ENCODE measurements at places on chromosomes 2 and 18.

DNA sequence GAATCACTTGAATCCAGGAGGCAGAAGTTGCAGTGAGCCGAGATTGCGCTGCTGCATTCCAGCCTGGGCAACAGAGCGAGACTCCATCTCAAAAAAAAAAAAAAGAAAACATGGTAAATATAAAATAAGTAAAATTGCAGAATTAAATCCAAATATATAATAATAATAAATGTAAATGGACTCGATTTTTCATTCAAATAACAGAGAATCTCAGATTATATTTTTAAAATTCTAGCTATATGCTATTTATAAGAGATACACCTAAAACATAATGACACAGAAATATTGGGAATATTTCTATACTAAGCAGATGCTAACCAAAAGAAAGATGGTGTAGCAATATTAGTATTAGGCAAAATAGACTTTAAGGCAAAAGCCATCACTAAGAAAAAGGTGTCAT is 15.1 kb upstream of the NEURL3 start:
- no peak for DNase-seq

- DNase-seq = no peak
Measured at GRCh38 chr2:67841711-67842110, 221.1 kb downstream of the C1D start.

DNA sequence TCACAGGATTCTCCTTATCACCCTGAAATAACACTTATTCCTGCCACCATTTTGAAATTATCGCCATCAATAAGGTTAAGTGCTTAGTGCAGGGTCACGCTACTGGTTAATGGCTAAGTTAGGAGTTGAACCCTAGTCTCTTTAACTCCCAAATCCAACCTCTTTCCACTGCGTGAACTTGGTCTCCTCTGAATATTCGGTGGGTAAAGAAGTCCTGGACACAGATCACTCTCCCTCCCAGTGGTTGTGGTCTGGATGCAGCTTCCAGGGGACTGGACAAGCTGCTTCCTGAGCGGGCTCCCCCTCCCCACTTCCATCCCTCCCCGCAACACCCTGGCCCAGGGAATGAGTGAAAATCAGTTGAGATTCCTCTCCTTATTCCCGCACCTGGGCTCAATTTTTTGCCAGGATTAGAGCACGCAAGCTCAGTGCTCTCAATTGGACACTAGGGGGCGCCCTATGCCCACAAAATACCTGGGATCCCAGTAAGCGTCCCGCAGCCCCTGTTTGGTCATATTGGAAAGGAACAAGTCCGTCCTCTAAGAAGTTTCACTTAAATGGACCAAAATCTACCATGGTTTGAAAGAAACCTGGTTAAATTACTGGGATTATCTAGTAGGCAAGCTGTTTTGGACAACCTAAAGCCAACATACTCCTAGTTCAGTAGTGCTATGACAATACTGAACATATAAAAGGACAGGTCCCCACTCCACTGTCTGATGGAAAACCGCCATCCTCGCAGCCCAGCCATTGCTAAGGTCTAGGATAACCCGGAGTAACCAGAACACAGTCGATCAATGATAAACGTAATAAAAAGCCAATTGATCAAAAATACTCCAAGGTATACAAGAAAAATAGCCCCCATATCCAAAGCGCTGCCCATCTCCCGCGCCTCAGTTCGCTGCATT is 40.4 kb downstream of the DHRS9 start:
- DNase-seq = peak; percentile 64

DNA sequence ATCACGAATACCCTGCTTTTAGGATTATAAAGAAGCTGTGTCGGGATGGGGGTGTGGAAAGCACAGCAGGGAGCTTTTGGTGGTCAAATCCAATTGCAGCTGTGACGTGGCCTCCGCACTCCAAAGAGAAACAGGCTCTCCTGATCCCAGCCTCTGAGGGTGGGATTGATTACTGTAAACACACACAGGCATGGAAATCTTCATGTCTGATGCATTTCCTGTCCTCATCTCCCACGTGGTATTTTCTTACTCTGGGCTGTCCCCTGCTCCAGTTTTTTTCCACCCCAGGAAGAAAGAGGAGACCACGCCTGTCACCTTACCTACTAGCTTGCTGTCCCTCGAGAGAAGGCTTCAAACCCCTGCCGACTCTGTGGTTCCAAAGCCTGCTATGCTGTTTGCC is 22.7 kb downstream of the RNF152 start:
- DNase-seq = no peak

DNA sequence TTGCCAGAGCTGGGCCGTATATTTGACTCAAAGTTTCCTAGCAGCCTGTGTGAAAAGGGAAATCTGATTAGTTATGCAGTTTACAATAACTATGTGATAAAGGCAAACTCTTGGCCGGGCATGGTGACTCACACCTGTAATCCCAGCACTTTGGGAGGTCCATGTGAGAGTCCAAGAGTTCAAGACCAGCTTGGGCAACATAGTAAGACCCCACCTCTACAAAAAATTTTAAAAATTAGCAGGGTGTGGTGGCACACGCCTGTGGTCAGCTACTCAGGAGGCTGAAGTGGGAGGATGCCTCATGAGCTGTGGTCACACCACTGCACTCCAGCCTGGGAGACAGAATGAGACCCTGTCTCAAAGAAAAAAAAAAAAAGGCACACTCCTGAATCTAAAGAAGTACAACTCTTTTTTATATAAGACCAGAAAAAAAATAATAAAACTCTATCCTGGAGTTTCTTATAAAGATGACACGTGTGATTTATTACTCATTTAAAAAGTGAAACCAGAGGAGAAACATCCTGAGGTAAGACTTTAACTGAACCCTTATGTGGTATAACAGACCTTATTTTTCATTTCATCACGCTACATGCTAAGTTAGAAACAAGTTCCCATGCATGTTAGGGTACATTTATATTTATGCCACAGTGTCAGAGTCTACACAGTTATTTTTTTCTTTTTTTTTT is 32.6 kb upstream of the KCMF1 start:
- DNase-seq = peak; percentile 59

DNA sequence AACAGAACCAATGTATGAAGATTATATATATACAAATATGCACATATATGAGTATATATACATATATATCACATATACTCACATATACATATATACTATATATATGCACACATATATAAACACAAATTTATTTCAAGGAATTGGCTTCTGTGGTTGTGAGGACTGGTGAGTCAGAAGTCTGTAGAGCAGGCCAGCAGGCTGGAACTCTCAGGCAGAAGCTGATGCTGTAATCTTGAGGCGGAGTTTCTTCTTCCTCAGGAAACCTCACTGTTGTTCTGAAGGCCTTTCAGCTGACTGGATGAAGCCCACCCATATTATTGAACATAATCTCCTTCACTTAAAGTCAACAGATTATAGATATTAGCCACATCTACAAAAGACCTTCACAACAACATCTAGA is 143.9 kb upstream of the CREB1 start:
- no peak for DNase-seq

DNA sequence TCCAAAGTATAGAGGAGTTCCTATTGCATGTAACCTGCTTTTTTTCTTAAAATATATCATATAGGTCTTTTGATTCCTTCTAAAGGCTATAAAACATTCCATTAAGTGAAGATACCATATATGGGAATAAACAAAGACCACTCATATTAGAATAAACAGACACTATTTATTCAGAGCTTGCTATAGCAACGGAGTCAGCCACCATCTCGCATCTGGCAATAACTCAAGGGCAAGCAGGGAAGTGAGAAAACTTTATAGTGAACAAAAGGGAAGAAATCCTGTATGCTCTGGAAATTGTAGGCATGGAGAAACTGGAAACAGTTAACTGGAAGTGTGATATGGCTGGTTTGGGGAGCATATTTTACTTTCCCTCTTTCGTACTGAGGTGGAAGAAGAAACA is 301.9 kb downstream of the PTH2R start:
- no peak for DNase-seq

DNA sequence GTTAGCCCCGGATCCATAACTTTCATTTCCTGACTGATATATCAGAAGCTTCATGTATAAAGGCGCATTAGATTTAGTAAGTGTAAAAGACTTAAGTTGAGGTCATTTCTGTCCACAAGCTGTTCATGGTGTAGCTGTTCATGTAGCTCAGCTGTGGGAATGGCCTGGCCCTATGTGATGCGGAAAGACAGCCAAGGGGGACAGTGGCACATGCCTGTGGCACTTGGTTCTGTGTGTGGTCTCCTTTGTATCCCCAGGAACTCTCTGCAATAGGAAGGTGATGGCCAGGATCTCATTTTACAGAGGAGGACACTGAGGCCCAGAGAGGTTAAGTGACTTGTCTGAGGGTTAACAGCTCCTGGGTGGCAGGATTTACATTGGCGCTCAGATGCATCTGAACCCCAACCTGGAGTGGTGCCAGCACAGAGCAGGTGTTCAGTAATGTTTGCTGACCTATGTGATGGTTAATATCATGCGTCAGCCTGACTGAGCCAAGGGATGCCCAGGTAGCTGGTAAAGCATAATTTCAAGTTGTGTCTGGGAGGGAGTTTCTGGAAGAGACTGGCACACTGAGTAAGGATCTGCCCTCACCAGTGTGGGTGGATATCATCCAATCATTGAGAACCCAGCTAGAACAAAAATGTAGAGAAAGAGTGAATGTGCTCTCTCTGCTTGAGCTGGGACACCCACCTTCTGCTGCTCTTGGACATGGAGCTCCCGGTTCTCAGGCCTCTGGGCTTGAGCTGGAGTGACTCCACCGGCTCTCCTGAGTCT is 25.4 kb downstream of the HPCAL1 start:
- DNase-seq = no peak

- DNase-seq = no peak
Measured at GRCh38 chr2:71699428-71699827, 246.1 kb downstream of the DYSF start.

- DNase-seq = no peak
Measured at GRCh38 chr2:205780645-205781044, 98.3 kb downstream of the NRP2 start.

- no peak for DNase-seq
Measured at GRCh38 chr2:127647242-127648190, 1.6 kb downstream of the GPR17 start.

DNA sequence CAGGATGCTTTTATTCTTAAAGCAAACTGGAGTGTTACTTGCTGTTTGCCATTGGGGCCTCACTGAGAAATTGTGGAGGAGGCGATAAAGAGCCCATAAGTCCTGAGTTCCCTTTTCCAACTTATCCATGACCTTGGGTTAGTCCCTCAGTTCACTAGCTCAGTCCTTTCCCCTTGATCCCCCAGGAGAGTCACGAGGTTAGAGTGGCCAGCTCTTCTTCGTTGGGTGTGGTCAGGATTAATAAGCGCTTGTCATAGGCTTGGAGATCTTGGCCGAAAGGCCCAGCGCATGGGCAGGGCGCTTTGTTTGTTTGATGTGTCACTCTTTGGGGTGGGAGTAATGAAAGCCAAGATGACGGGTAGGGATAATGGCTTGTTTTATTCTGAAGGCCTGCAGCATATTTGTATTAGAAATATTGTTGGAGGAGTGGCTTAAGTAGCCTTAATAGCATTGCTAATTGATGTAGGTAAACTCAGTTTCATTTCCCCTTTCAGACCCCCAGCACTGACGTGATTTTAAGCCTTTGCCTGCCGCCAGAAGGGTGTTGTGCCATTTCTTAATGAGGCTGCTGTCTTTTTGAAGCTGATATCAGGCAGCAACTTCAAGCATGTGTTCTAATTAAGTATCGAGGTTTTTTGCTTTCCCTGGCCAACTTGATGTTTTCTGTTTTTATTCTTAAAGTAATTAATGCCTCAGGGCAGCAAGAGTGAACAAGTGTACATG is 15.7 kb downstream of the GRHL1 start:
- DNase-seq = no peak

- DNase-seq = no peak
Measured at GRCh38 chr2:225028572-225028971, 13.7 kb downstream of the DOCK10 start.

DNA sequence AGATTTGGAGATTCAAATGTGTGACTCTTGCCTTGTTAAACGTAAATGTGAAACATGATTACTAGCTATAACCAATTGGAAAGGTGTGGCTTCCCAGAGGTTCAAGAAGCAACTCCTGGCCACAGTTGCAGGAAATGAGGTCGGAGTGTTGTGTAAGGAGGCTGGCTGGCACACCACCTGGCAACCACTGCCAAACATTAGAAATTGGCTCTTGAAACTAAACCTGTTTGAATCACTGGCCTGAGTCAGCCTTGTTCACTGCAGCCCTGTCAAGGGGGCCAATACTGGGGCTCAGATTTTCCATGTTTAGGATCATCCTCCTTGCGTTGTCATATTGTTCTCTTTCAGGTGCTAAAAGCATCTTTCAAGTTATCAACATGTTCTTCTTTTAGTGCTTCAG is 206.3 kb downstream of the ARL6IP6 start:
- DNase-seq = no peak

GRCh38 chr2:233681521-233682099 is at the start of gene UGT1A7:
TSS of gene UGT1A7 (plus strand) at chr2:233681901. CDS start at chr2:233681938, 37 bp downstream.
- no peak for DNase-seq

DNA sequence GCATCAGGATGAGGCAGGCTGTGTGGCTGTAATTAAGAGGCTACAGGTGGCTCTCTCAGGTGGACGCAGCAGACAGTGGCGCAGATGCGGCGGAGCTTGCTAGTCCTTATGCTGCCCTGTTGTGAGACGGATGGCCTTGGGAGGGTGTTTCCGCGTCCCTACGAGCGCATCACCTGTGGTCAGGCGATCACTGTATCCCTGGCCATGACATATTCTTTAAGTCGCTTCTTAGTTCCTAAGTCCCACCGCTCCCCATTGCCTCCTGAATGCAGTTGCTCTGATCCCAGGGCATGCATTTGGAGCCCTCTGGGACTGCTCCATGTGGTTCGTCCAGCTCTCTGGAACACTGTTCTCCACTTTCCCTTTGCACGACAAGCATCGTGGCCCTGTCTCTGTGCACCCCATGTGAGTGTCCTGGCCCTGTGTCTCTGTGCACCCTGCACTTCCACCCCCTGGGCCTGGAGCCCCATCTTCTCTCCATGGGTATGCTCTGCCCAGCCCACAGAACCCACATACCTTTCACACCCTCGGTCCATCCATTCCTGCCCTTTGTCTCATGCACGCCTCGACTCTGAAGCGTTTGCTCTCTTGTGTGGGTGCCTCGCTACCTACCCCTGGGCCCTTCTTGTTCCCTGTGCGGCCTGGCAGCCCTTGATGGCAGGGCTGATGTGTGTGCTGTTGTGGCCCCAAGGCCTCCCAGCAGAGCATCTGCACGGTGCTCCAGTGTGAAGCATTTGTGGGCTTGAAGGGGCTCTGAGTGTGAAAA is 74.4 kb downstream of the SH3RF3 start:
- DNase-seq = no peak

DNA sequence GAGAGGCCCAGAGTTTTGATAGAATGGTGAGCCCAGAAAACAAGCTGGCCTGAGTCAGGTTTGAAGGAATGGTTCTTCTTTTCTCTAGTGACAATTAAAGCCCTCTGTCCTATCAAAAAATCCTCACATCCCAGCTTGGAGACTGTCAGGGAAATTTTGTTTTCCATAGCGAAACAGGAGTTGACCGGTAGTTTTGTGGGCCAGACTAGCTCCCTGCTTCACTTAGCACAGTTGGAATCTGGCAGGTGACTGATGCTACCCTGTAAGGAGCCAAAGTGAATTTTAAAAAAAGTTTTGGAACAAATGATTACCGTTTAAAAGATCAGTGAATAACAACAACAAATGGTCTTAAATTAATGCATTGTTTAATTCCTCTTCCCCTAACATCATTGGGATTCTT is 6.7 kb downstream of the NAB1 start:
- no peak for DNase-seq

- no peak for DNase-seq
Measured at GRCh38 chr2:9690716-9691498, 60.1 kb upstream of the YWHAQ start.
